Large intestine (tissue), 12 donors: ENCODE measurements at places on chromosomes 5 and 9.

GRCh38 chr5:56829137-56829908 lies 14.0 kb downstream of the MAP3K1 start:
- DNase-seq = no peak

DNA sequence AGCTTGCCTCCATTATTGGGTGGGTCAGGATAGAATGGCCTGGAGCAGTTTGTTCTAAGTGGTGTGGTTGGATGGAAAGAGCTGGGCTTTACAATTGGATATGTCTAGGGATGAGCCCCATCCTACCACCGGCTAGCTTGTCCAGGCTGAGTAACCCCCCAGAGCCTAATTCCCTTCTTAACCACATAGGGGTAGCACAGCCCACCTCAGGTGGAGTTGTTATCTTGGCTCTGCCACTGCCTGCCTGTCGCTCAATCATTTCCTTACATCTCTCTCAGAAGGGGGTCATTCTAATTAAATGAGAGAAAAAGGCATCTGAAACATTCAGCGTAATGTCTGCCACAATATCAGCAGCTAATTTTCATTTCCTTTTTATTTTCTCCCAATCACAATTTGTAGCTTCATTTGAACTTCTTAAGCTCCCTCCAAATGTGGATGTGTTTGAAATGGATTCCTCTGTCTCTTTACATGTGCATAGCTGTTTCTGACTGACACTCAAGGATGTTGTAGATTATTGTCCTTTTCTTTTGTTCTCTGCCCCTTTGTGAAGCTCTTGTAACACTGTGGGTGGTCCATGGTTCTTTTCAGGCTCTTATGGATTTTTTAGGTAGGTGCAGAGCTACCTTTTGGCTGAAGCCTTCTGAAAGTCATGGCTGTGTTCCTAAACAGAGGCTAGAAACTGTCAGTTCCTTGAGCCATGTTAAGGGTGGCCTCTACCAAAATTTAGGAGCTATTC lies 383.1 kb upstream of the KLF4 start:
- DNase-seq = no peak

DNA sequence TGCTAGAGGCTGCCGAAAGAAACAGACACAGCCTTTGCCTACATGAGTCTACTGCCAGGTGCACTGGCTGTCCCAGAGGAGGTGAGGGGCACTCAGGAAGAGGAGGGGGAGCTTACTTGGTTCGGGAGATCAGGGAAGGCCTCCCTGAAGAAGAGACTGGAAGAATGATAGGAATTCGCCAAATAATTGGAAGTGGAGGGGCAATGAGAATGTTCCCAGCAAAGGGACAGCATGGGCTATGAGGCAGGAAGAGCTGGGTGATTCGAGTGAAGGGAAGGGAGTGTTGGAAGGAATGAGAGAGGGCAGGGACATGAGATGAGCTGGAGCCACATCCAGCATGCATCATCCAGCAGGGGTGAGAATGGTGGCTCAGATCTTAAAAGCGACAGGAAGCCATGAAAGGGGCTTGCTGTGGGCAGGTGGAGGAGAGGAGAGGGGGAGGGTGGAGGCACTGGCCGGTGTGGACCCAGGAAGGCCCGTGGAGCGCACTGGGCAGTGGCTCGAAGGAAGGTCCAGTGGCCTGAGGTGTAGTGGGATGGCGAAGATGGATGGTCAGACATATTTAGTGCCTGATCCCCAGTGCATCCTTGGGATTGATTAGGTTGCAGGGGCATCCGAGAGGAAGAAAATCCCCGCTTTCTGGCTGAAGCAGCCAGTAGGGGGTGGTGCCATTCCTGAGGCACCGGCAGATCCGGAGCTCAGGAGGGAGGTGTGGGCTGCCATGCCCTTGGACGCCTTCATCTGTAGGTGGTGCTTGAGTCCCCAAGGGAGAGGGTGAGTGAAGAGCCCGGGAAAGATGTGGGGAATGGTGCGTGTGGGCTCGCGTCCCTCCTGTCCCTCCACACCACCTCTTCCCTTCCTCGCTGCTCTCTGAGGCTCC lies 53.5 kb upstream of the GARNL3 start:
- DNase-seq = no peak

- no peak for DNase-seq
Measured at GRCh38 chr5:123046222-123046621, 9.7 kb upstream of the PPIC start.

GRCh38 chr9:96605328-96605727 lies 14.3 kb downstream of the CDC14B start:
- no peak for DNase-seq

DNA sequence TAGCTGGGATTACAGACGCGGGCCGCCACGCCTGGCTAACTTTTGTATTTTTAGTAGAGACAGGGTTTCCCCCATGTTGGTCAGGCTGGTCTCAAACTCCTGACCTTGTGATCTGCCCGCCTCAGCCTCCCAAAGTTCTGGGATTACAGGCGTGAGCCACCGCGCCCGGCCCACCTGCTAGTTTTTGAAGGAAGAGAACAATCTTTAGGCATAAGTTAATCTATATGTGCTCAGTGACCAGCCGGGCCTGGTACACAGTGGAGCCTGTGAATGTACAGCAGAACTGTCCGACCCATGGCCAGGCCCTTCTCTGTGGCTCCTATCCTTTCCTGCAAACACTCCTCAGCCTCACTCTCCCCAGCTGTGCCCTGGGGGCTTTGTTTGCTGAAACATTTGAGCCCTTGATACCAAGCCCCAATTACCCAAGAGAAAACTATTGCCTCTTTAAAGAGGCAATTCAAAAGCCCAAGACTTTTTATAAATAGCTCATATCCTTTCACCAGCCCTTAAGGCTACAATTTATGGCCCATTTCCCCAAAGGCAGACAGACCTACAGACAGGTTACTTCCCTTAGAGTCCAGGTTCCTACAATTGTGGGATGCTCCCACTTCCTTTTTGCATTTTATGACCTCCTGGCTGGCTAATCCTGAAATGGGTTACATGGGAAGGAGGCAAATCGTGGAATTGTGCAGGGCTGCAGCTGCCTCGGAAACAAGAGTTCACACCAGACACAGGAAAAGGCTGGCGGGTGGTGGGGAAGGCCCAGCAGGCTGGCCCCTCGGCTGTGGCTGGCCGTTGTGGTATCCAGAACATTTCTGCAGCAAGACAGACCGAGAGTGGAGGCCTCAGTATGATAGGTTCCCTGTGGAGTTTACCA lies 37.5 kb downstream of the SPRY4 start:
- no peak for DNase-seq

DNA sequence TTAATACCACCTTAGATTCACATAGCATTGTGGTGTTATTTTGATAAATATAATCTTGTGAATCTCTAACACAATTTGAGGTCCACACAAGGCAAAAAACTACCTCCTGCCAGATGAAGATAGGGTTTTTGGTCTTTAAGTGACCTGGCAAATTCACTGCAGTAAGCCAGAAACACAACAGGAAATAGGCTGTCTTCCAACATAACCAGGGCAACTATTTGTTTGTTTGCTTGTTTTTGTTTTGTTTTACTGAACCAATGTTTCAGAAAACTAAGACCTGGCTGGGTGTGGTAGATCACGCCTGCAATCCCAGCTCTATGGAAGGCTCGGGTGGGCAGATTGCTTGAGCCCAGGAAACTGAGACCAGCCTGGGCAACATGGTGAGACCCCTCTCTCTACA lies 95.5 kb downstream of the USP20 start:
- DNase-seq = no peak

DNA sequence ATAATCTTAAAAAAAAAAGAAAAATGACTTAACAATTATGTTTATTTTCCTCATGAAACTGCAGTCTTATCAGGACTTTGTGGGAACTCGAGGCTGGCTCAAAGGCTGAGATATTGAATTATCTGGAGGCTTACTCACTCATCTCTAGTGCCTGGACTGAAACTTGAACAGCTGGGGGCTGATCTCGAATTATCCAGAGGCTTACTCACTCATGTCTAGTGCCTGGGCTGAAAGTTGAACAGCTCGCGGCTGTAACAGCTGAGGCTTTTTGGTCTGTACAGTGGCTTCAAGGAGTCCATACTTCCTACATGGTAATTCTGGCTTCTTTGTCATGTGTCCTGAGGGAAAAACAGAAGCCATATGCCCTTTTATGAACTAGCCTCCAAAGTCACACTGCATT lies 371.9 kb downstream of the CETN3 start:
- no peak for DNase-seq

DNA sequence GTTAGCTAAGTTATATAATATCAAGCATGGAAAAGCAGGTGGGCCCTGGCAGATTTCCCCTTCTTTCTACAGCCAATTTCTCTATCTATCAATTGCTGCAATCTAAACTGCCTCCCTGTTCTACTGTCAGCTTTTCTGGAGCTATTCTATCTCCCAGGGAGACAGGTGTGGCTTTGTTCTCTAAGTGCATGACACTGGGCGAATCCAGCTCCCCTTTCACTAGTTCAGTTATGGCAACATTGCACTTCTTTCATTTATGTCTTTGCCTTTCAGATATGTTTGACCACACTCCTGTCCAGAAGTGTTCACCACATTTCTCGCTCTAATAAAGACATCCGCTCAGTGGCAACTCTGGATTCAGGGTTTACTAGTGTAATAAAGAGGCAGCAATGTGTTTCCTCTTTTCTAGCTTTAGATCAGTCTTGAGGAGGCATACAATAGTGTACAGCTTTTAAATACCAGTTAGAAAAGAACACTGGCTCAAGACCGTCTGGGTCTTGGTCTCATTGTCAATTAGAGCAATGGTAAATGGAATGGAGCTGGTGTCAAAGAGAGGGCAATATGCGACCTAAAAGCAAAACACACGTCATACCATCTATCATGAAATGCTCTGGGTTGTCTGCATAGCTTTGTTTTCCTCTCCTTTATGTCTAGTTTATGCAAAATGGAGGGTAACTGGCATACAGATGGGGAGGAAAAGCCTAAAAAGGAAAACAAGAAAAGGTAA lies 197.0 kb downstream of the SLF1 start:
- DNase-seq = no peak

- no peak for DNase-seq
Measured at GRCh38 chr9:15831384-15831783, 278.5 kb downstream of the CCDC171 start.

DNA sequence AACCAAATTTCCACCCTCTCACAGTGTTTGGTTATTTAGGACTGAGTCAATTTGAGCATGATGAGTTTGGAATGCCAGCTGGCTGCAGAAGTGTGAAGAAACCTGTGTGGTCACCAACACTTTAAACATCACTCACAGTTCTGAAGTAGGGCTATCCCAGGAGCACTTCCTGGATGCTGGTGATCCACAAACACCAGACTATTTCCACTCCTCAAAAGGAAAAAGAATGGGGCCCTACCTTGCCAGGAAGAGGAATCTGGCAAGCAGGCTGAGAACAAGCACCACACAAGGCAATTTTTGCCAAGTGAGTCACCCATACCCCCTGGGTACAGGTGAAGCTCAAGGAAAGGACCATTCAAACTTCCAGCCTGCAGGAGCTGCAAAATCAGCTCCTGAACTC lies 294.2 kb upstream of the PTGER4 start:
- no peak for DNase-seq

DNA sequence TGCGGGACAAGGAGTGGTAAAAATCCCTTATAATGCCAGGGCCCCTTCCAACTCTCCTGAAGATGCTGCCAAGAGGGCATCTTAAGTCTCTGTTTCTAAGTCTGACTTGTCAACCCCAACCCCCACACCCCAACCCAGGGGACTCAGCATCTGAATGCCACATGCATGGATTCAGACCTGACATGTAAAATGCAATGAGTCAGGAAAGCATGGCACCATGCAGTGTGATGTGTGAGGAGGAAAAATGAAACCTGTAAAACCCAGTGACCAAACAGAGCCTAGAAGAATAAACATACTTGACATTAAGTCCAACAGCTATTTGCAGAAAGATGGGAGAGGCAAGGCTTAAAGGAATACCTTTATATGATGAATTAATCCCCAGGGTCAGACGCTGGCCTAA lies 112.4 kb downstream of the ASTN2 start:
- no peak for DNase-seq

GRCh38 chr5:54384356-54384933 lies 71.1 kb upstream of the HSPB3 start:
- DNase-seq = no peak

GRCh38 chr9:90343366-90343765 lies 299.3 kb downstream of the DIRAS2 start:
- DNase-seq = no peak

DNA sequence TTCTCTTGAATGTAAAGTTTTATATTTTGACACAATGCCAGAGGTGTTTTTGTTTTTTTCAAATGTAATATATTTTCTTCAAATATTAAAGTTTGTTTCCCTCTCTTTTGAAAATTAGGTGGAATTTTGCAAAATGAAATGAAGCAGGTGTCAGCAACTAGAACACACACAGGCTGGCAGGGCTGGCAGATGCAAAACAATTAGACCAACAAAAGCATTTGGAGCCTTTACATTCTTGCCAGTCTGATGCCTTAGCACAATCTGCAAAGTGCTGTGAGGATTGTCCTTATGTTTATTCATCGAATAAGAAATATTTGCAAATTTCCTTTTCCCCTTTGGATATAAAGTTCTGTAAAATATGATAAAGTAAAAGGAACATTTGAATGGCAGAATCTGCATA lies 1063.9 kb downstream of the CDH9 start:
- DNase-seq = no peak

DNA sequence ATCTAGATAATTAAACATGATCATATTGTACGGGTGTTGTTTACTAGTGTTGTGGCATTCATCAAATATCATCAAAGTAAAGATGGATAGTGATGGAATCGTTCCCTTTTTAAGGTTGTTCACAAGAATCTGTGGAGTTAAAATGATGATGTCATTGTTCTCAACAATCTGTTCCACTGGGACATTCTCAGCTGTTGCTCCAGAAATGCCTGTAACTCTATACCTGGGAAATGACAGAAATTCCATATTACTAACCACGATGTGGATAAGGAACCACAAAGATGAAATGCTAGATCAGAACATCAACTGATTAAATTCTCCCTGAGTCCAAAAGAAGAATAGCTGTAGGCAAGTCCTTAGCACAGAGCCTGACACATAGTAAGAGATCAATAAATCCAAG lies 38.0 kb downstream of the RIGI start:
- DNase-seq = no peak

- peak; percentile 58 for DNase-seq
Measured at GRCh38 chr5:78527054-78527859, 121.3 kb downstream of the LHFPL2 start.

DNA sequence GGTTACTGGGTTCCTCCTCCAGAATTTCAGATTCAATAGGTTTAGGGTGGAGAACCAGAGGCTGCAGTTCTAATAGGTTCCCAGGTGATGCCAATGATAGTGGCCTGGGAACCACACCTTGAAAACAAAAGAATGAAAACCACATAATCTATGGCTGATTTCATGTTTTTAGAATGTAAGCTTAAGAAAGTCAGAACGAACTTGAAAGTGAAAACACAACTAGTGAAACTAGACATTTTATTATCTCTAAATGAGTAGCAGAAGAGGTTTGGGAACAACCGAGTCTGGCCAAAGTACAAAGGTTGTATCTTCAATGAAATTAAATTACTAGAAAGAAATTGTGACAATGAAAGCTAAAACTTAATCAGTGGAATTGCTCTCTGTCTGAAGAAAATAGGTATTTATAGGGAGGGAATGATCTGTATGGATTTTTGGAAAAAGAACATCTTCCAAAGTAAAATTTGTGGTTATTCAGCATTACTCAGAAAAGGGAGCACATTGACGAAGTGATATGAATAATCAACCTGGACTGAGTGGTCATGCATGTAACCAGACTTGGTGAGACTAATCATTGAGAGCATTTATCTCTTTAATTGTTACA lies 24.9 kb upstream of the CEP120 start:
- DNase-seq = peak; percentile 83

- no peak for DNase-seq
Measured at GRCh38 chr9:37998881-37999587, 70.0 kb downstream of the SHB start.

GRCh38 chr5:2282893-2283292 lies 400.2 kb upstream of the IRX4 start:
- DNase-seq = no peak
